ENCODE measurements at places on chromosomes 7 and 10.

GRCh38 chr7:35988105-35988504 lies 164.9 kb upstream of the EEPD1 start:
- DNase-seq: no peak

GRCh38 chr10:116084161-116084560 lies 188.8 kb downstream of the GFRA1 start:
- no peak for DNase-seq

GRCh38 chr10:26436848-26437247 lies 1.3 kb upstream of the APBB1IP start:
- DNase-seq: no peak

GRCh38 chr7:100968031-100968430 lies 1.3 kb upstream of the MUC12 start:
- no peak for DNase-seq

DNA sequence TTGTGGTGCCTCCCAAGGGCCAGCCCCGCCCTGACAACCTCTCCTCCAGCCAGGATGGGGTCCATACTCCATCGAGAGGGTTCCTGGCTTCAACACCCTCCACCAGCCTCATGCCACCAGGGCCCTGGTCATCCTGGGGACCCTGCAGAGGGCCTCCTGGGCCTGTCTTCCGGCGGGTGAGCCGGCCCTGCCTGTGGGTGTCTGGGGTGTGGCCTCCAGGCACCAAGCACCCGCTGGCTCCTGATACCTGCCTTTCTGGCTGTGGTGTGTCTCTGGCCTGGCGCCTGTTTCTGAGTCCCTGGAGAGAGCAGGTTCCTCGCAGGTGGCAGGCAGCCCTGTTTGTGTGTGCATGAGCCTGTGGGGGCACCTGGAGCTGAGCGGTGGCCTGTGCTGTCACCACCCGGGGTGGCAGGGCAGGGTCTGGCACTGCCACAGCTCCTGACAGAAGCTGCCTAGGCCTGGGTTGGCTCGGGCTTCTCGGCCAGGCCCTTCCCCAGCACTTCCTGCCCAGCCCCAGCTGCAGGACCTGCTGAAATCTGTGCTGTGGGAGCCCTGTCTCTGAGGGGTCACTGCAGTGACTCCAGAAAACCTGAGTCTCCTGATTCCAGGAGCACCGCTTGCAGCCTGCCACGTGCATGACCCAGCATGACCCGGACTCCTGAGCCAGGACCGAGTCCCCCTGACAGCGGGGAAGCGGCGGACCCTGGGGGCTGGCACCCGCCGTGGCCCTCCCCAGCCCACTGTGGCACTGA lies 18.4 kb downstream of the ADAM8 start:
- DNase-seq: no peak
